ENCODE measurements at places on chromosomes 12 and 14.
A peak's percentile ranks its signal among the peaks of the same experiment; 100 is the strongest.

GRCh38 chr12:69052613-69053408 is 119.8 kb upstream of the CPM start:
- peak; percentile 10 for DNase-seq

GRCh38 chr14:65032319-65032718 is 45.6 kb downstream of the FNTB start:
- no peak for DNase-seq

DNA sequence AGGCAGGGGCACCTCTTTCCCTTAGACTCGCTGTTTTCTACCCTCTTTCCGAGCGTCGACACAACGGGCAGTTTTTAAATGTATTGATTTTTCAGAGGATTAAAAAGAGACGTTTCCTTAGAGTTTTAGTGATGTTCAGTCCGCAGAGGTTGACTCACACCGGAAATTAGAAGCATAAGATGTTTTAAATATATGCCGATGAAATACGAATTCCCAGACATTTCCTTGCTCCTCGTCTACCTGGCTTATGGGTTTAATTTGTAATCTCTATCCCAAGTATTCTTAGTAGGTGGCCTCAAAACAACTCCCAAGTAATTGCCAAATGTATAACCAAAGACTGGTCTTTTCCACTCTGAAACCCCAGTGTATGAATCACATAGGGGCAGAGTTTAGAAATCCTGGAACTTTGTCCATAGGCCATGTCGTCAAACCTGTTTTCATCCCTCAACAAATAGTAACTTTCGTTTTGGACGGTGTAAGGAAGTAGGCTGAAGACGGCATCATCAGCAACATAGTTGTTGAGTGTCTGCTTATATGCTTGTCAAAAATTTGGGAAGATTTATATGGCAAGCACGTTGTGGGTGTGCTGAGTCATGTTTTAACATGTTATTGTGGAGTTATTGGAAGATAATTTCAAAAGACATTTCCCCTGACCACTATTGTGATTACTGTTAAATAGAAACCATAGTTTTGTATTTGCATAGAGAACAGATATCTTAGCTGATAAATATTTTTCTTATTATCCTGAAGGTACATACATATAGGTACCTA is 824 bp downstream of the TBK1 start:
- DNase-seq = no peak

- DNase-seq = no peak
Measured at GRCh38 chr12:38771871-38772270, 133.5 kb downstream of the CPNE8 start.

GRCh38 chr14:32400480-32400879 is 71.4 kb downstream of the AKAP6 start:
- no peak for DNase-seq

GRCh38 chr12:57169969-57170368 is 22.6 kb upstream of the LRP1-AS start:
- no peak for DNase-seq

DNA sequence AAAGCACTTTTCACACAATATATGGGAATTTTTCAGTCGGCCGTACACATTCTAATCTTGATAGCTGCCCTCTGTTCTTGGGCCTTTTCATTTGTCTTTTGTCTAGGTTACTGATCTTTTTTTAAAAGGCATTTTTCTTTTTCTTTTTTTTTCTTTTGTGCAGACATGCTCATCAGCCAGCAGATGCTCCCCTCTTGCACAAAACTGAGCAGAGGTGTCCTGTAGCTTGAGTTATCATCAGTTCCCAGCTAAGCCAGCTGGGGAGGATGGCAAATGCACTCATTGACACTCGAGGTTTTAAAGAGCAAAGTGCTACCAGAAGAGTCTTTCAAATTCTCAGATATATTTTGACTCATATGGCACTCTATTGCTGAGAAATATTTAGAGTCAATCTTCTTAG is 913.9 kb upstream of the SEL1L start:
- DNase-seq = no peak

- DNase-seq = peak; percentile 17
Measured at GRCh38 chr14:37595809-37596621, 586 bp downstream of the TTC6 start.

GRCh38 chr14:44863271-44863670 is 98.5 kb downstream of the KLHL28 start:
- DNase-seq = no peak

Data from stimulated activated CD8-positive, alpha-beta memory T cell treated with anti-CD3 and anti-CD28 coated beads, Interleukin-15, amount 100 ng/mL, for 4 hours (primary cell).